CD4-positive, alpha-beta T cell treated with Interleukin-21 for 1 hour (primary cell): ENCODE measurements at places on chromosomes 3 and 15.

GRCh38 chr3:20984594-20985205 is 766.3 kb downstream of the ZNF385D start:
- no peak for DNase-seq

DNA sequence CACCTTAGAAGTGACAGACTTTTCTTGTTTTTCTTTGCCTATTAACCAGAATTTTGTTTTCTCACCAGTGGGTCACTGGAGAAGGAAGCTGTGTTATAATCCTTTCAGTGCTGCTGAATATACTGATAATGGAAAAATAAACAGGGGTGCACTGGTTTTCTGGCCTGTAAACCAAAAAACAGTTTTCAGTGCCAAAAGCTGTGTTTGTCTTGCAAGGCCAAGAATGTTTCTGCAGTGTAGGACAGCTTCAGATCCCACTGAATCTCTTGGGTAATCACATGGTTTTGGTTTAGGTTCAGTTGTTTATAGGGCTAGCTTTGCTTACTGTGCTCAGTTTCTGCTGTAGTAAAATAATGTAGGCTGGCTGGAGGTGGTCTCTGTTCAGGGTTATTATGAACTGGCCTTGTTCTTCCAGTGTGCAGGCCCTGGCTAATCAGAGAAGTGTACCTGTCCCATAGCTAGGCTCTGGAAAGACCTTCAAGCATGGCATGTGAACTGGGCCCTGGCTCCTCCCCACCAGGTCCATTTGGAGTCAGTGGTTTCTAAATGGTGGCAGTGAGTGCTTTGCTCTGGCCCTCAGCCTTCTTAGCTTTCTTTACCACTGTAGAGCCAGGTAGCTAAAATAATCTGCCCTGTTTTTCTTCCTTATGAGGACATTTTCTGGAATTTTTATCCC is 18.7 kb downstream of the PDE8A start:
- no peak for DNase-seq

- DNase-seq = no peak
Observed at GRCh38 chr15:27538325-27538724, 560.8 kb downstream of the OCA2 start.

- DNase-seq = no peak
Observed at GRCh38 chr3:21392526-21392925, 358.5 kb downstream of the ZNF385D start.

GRCh38 chr3:29385046-29385830 is 104.4 kb downstream of the RBMS3 start:
- DNase-seq = no peak

- no peak for DNase-seq
Observed at GRCh38 chr15:48031466-48031865, 89.3 kb upstream of the SLC24A5 start.

- no peak for DNase-seq
Observed at GRCh38 chr3:87084868-87085267, 93.9 kb upstream of the VGLL3 start.

GRCh38 chr3:48536116-48536515 is 20.5 kb downstream of the PFKFB4 start:
- DNase-seq = no peak

- no peak for DNase-seq
Observed at GRCh38 chr15:78315686-78316282, 16.4 kb upstream of the SKIC8 start.

GRCh38 chr3:113128386-113129015 is 82.9 kb upstream of the BOC start:
- no peak for DNase-seq

GRCh38 chr3:179308001-179308400 is 14.8 kb upstream of the ZNF639 start:
- no peak for DNase-seq

DNA sequence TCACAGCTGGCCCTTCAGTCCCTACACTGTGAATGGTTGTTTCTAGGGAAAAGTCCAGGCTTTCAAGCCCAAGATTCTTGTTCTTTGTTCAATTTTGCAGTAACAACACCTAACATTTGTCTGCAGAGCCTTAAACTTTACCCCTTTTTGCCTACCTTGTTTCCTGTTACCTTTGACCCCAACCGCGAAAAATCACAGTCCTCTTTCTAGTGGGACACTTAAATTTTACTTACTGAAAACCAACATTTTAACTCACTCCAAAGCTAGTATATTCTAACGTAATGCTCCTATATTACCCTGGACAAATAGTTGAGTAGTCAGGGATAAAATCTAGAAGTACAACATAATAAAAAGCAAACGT is 649 bp upstream of the PIK3CB start:
- no peak for DNase-seq

GRCh38 chr3:160677459-160677881 is 510 bp downstream of the ARL14 start:
- DNase-seq = no peak

DNA sequence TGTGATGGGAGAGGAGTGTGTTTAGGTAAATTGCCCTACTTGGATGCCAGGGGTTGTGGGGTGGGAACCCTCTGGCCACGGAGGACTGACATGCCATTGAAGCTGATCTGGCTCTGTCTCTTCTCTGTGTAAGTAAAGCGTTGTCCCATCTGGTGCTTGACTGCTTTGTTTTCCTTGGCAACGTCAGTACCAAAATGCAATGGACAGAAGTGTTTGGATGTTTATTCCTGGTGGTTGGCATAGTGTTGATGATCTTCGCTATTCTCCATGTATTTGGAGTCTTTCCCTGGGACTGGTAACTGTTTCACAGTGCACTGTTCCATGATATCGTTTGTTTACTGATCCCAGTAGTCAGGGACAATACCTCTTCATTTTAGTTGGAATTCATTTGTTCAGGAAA is 130.5 kb upstream of the MCTP2 start:
- no peak for DNase-seq

- DNase-seq = no peak
Observed at GRCh38 chr3:110542552-110543150, 529.0 kb upstream of the NECTIN3 start.

DNA sequence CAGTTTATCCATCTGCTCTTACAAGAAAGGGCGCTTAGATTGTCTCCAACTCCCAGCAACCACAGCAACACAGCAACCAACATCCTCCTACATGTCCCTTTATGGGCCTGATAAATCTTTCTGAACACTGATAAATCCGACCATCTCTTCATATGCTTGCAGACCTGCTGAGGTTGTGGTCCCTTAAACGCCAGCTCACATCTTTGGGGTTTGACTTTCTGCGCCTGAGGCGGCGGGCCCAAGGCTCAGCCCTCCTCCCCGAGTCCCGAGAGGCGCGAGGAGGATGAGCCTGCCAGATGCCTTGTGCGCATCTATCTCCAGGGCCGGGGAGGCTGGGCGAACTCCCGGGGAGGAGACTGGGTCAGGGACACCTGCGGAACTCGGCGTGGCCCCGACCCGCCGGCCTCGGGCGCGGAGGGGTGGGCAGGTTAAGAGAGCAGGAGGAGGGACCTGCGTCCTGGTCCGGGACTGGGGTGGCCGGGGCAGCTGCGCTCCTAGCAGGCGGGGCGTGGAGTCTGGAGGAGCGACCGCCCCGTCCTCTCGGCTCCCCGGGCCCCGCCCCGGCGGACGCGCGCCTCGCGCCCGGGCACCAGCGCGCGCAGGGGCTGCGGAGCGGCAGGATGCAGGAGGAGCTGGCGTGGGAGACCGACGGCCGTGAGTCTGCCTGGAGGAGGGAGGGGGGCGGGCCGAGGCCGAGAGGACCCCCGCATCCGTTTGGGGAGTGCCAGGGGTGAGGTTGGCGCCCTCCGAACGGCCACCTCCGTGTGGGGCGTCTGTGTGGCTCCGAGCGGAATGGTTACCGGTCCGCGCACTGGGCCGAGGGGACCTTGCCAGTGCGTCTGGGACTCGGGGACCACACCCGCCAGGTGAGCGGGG is at the start of gene ANKDD1A:
ANKDD1A (plus strand) TSS at position 592 of the 876 bp plus-strand sequence; CDS start at position 621, 29 bp downstream.
- peak; percentile 38 for DNase-seq

- DNase-seq = no peak
Observed at GRCh38 chr3:111769110-111769991, 89.7 kb upstream of the PHLDB2 start.

DNA sequence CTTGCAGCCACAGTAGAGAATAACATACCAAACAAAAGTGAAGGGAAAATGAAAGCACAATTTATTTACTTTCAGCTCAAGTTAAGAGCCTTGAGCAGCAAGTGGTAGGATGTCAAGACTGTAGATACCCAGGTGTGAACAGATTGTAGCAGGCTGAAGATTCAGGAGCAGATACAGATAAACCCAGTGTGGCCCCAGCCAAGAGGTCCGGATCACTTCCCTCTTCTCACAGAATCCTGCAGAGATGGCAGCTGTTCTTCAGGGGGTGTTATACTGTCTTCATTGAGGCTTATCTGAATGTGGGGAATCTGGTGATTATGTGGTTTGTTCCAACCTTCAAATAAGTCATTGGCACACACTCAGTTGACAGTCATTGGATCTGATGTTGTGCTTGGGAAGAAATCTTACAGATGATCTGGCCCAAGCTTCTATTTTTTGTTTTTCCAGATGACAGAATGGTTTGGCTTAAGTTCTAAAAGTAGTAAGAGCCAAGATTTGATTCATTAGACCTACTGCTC is 2.2 kb downstream of the STARD9 start:
- no peak for DNase-seq

DNA sequence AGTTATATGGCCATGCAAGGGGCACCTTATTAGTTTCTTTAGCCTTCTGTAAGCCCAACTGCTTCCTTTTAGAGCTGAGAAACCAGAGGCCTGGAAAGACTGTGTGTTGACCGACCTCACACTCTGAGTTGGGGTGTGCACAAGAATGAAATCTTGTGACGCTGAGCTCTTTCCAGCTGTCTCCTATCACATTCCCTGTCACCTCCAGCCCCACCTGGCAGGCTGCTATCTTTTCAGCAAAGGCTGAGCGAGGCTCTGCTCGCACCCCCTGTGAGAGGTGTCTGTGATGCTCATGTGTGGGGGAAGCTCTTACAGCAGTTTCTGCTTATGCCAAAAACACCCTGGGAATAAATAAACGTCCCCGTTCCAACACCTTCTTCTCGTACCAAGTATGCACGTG is 27.0 kb upstream of the LPP start:
- no peak for DNase-seq

DNA sequence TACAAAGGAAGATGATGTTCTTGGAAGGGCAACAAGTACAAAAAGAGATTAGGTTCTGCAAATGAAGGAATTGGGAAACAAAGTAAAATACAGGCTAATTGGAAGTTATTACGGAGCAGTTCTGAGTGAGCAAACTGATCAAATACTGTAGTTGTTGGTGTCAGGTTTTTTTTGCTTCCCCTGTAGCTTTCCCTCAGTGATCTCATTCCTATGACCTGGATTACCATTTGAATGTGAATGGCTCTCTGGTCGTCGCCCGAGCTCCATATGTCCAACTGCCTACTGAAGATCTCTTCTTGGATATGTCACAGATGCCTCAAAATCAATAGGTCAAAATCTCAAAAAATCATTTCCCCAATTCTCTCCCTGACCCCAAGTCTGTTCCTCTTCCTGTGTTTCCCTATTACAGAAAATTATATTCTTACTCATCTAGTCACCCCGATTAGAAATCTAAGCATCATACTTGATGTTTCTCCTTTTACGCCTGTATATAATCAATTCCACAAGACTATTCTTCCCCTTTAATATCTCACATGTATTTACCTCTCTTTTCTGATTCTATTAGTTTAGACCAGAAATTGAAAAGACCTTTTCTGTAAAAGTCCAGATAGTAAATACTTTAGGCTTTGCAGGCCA is 29.0 kb downstream of the GOLM2 start:
- DNase-seq = no peak

DNA sequence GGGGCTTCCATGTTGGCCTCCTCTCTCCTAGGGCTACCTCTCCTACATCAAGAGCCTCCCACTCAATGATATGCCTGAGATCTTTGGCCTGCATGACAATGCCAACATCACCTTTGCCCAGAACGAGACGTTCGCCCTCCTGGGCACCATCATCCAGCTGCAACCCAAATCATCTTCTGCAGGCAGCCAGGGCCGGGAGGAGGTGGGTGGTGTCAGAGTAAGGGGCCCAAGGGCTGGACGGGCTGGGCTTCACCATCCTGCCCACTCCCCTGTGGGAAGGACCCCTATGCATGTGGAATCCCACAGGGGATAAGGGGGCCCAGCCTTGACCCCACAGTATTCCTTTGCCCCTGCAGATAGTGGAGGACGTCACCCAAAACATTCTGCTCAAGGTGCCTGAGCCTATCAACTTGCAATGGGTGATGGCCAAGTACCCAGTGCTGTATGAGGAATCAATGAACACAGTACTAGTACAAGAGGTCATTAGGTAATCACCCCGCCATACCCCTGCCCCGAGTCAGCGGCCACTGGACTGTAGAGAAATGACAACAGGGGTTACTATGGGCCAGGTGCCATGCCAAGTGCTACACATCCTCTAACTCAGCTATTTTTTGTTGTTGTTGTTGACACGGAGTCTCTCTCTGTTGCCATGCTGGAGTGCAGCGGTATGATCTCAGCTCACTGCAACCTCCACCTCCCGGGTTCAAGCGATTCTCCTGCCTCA is 47.1 kb downstream of the SEMA3G start:
- no peak for DNase-seq

GRCh38 chr3:60399292-60399691 is 852.0 kb downstream of the FHIT start:
- no peak for DNase-seq

DNA sequence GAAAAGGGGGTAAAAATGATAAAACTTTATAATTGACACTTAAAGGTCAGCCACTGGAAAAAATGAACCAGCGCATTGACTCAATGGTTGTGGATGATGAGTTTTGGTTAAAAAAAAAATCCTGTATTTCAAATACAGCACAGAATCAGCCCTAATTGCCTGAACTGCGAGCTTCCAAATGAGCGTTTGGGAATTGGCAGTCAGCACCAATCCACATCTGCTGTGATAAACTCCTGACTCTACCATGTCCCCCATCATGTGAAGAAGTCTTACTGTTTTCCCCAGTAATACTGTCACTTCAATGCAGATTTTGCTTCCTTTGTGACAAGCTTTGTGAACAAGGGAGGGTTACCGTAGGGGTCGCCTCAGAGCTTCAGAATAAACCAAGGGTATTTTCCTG is 235.4 kb downstream of the EBLN2 start:
- no peak for DNase-seq

GRCh38 chr15:70014331-70014730 is 83.4 kb downstream of the TLE3 start:
- no peak for DNase-seq

DNA sequence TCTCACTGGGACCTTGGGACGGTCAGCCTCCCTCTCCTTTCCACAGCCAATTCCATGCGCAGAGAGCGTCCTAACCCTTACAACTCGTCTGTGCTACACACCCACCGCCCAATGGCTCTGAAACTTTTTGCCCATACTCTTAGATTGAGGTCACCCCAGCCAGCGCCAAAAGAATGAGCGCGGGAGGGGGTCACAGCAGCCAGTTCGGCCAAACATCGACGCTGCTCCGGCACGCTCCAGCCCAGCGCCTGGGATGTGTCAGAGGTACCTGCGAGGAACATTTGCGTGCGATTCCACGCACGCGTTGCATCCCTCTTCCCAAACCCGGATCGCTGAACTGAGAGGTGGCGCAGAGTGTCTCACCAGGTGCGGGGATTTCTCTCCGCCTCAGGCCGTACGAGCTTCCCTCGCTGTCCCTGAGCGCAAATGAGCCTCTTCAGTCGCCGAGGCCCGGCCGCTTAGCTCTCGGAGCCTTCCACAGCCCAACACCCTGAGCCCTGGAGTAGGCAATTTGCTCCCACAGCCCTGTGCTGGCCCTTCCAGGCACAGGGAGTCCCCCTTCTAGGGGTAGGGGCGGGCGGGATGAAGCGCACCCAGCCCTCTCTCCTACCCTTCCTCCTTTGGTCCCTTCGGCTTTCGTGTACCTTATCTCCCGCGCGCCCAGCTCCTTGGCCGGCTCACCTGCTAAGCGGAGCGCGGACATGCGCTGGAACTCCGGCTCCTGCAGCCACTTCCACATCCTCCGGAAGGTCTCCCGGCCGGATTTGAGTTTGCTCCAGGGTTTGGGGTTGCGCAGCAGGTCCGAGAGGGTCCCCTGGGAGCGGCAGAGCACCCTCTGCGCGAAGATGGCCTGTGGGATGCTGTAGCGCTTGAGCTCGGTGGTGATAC is 1.8 kb downstream of the ONECUT1 start:
- no peak for DNase-seq
